ENCODE measurements at places on chromosomes 7 and 10. TPM values are rescaled to one million over a fixed set of nuclear protein-coding genes. Genes with fewer than 3 reads are reported as not detected.

The EPC1 gene
- total RNA-seq, result 20.5 TPM

The ZNF12 gene
- total RNA-seq, result 12.6 TPM

The FAM241B gene
- total RNA-seq, result 4.6 TPM

The CDH23 gene
- 0.13 TPM for total RNA-seq

The HTR5A gene
- total RNA-seq, result not detected

The METTL27 gene
- 0.26 TPM for total RNA-seq

The EEPD1 gene
- 2.3 TPM for total RNA-seq

The ENO4 gene
- not detected for total RNA-seq

The GLCCI1 gene
- total RNA-seq, result 2.1 TPM

The CTAGE4 gene
- 2.2 TPM for total RNA-seq

The AKR1C4 gene
- total RNA-seq, result not detected

The PRSS37 gene
- not detected for total RNA-seq

The FAM13C gene
- total RNA-seq, result under 0.01 TPM

The MSMB gene
- 16.4 TPM for total RNA-seq

The AZGP1 gene
- 1.2 TPM for total RNA-seq

The CHST12 gene
- total RNA-seq, result 0.51 TPM

The TWIST1 gene
- total RNA-seq, result 23.7 TPM

The SAP25 gene
- not detected for total RNA-seq

The ITPRID1 gene
- total RNA-seq, result not detected

The KIAA1217 gene
- total RNA-seq, result 4.9 TPM

The FBXL15 gene
- total RNA-seq, result 12.5 TPM

The SFTPA1 gene
- not detected for total RNA-seq

The PPP1R17 gene
- not detected for total RNA-seq

The CACNB2 gene
- total RNA-seq, result 0.13 TPM

The ZNF107 gene
- 1.2 TPM for total RNA-seq

The ACSM6 gene
- total RNA-seq, result not detected

The DRGX gene
- not detected for total RNA-seq

The VCL gene
- total RNA-seq, result 40.8 TPM

The PDE6C gene
- not detected for total RNA-seq

The FOXP2 gene
- total RNA-seq, result 5.3 TPM

The ADCK2 gene
- total RNA-seq, result 74.2 TPM

The MNX1 gene
- total RNA-seq, result 0.13 TPM
